ENCODE measurements at places on chromosomes 1 and 21. TPM values are rescaled to one million over a fixed set of nuclear protein-coding genes. Genes with fewer than 3 reads are reported as not detected.

DNA sequence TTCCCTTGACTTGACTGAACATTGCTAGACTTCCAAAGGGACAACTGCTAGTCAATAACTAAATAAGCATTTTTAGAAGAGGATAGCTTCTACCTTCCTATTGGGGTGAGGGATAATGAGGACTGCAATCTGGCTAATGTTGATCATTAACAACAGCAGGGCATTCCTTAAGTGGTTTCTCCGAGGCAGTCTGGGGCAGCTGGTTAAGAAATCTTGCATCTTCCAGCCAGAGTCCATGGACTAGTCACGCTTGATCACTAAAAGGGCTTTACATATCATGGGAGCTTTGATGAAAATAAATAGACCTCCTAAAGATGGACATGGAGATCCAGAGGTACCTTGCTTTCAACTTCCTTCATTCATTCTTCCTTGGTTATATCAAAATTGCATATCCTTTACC lies 329.4 kb upstream of the ESRRG start:
- H3K36me3 ChIP-seq = no peaks in the 10 kb centered on the region
- no peaks in the 10 kb centered on the region for H3K4me1 ChIP-seq
- H3K4me3 ChIP-seq = no peak overlapping the region
- no peaks in the 10 kb centered on the region for H3K27me3 ChIP-seq
- DNase-seq = no peak
- no peak overlapping the region for H3K27ac ChIP-seq

DNA sequence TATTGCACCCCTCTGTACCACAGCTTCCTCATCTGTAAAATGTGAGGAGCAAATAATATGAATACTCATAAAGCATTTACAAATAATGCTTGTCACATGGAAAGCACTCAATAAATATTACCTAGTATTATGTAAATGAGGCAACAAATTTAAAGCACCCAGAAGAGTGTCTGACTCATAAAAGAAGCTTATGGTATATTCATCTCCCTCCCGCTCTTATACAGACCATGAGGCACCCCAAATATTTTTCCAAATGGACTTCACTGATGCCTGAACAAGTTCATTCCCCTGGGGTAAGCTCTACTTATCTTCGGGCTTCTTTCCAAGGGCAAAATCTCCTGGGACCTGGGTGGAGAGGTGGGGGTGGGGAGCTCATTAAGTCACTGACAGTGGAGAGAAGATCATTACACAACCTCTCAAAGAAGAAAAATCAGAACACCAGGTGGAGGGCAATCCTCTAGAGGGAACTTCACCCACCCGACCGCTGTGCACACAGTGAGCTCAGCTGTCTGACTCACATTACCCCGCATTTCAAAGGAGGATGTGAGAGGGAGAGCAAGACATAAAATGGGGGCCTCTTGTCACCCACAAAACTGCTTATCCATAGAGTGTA lies 166.2 kb downstream of the ASTN1 start:
- no peak for DNase-seq
- no peak overlapping the region for H3K4me3 ChIP-seq
- H3K36me3 ChIP-seq = no peaks in the 10 kb centered on the region
- no peak overlapping the region for H3K27ac ChIP-seq
- H3K4me1 ChIP-seq = no peaks in the 10 kb centered on the region
- H3K27me3 ChIP-seq = no peaks in the 10 kb centered on the region

DNA sequence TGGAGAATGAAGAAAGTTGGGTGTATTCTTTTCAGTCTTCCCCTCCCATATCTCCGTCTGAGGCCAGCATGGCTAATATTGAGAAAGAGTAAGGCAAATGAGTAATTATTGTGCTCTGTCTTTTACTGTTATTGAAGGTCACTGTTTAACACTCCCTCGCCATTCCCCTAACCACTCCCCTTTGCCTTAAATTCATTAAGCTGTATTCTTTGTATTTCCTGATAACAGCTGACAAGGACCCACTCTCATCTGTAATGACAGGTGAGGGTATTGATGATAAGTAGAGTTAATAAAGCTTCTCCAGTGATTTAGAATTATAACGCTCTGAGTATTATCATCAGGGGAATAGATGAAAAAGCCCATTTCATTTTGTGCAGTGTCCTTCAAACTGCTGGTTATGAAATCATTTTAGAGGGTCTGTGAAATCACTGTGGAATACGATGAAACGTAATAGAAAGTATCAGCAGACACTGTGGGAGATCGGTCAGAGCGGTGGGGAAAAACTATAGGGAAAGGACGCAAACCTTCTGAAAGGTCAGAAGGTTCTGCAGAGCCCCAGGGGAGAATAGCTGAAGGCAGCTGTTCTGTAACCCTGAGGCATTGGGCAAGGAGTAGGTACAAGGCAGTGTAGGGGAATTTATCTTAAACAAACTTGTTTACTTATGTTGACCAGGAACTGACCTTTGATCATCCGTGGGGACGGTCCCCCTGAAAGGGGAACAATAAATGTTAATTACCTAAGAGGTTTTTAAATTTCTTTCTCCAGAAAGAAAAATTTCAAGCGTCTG lies 46.3 kb upstream of the CACYBP start:
- H3K27ac ChIP-seq = peak overlapping the region; percentile 34
- H3K4me3 ChIP-seq = no peak overlapping the region
- no peaks in the 10 kb centered on the region for H3K36me3 ChIP-seq
- no peak for DNase-seq

DMRTA2 gene
- not detected for total RNA-seq

MATN1 gene
- total RNA-seq = 0.33 TPM

DNA sequence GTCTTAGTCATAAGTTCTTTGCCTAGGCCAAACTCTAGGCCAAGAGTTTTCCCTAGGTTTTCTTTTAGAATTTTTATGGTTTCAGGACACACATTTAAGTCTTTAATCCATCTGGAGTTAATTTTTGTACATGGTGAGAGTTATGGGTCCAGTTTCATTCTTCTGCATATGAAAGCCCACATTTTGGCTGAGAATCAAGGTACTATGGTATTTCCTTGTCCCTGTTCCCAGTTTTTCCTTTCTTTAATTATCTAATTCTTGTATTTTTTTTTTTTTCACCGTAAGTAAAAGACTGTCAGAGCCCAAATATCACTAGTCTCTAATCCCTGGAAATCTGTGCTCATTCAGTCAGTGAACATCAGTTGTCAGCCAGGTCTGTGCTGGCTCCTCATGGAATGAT lies 105.4 kb downstream of the MAP3K21 start:
- H3K4me1 ChIP-seq = no peaks in the 10 kb centered on the region
- no peak overlapping the region for H3K4me3 ChIP-seq
- H3K36me3 ChIP-seq = no peaks in the 10 kb centered on the region
- DNase-seq = no peak

MAP1LC3C gene
- total RNA-seq = 4.8 TPM

- H3K4me3 ChIP-seq = no peak overlapping the region
- H3K4me1 ChIP-seq = no peaks in the 10 kb centered on the region
- DNase-seq = no peak
- no peaks in the 10 kb centered on the region for H3K36me3 ChIP-seq
- no peaks in the 10 kb centered on the region for H3K27me3 ChIP-seq
- H3K27ac ChIP-seq = no peak overlapping the region
Measured at GRCh38 chr1:230286890-230287269, 139.3 kb downstream of the PGBD5 start.

- H3K4me1 ChIP-seq = no peaks in the 10 kb centered on the region
- H3K4me3 ChIP-seq = no peak overlapping the region
- no peak overlapping the region for H3K27ac ChIP-seq
- no peaks in the 10 kb centered on the region for H3K27me3 ChIP-seq
Measured at GRCh38 chr1:196160066-196160795, 448.0 kb downstream of the KCNT2 start.

FGR gene
- 3.4 TPM for total RNA-seq

GRCh38 chr21:45225741-45226327 lies 61.9 kb downstream of the POFUT2 start:
- no peaks in the 10 kb centered on the region for H3K36me3 ChIP-seq
- H3K4me3 ChIP-seq = no peak overlapping the region
- no peak for DNase-seq
- no peaks in the 10 kb centered on the region for H3K27me3 ChIP-seq

TMPRSS15 gene
- total RNA-seq = not detected

DNA sequence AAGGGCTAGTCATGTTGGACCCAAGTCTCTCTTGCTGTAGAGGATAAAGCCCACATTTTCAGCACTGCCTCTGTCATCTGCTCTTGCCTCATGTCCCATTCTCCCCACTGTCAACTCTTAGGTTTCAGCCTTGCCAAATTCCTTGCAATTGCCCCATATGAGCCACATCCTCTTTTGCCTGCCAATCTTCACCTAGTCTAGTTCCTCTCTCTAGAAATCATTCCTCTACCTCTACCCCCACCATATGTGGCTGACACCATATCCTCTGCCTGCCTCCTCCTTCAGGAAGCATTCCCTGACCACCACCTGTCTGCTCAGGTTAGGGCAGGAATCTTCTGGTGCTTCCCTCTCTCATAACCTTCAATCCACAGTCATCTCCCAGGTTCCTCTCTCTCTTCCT lies 38.2 kb downstream of the SLC9A1 start:
- H3K4me1 ChIP-seq = peaks cover 19% of the 10 kb centered on the region
- H3K36me3 ChIP-seq = no peaks in the 10 kb centered on the region
- H3K27me3 ChIP-seq = no peaks in the 10 kb centered on the region
- no peak for DNase-seq

DNA sequence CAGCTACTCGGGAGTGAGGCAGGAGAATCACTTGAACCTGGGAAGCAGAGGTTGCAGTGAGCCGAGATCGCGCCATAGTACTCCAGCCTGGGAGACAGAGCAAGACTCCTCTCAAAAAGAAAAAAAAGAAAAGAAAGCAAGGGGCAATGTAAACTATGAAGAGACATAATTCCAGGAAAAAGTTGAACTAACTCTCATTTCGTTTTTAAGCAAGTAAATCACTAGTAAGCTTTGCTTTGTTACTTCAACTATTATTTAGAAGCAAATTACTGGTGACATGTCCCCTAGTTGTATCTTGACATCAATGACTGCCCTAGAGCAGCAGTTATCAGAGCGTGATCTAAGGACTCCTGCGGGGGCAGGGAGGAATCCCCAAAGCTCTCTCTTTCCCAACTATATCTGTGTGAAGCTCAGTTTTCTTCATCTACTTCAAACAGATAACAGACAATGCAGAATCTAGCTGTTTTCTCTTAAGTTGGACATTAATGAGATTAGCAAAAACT lies 18.7 kb downstream of the CLSTN1 start:
- no peaks in the 10 kb centered on the region for H3K27me3 ChIP-seq
- no peak for DNase-seq
- no peaks in the 10 kb centered on the region for H3K36me3 ChIP-seq
- H3K4me1 ChIP-seq = peaks cover 9% of the 10 kb centered on the region

GRCh38 chr1:206898915-206899431 lies 1.7 kb downstream of the IL24 start:
- no peaks in the 10 kb centered on the region for H3K27me3 ChIP-seq
- no peak overlapping the region for H3K4me3 ChIP-seq
- H3K36me3 ChIP-seq = no peaks in the 10 kb centered on the region
- H3K27ac ChIP-seq = no peak overlapping the region
- peaks cover 8% of the 10 kb centered on the region for H3K4me1 ChIP-seq
- DNase-seq = no peak

DNA sequence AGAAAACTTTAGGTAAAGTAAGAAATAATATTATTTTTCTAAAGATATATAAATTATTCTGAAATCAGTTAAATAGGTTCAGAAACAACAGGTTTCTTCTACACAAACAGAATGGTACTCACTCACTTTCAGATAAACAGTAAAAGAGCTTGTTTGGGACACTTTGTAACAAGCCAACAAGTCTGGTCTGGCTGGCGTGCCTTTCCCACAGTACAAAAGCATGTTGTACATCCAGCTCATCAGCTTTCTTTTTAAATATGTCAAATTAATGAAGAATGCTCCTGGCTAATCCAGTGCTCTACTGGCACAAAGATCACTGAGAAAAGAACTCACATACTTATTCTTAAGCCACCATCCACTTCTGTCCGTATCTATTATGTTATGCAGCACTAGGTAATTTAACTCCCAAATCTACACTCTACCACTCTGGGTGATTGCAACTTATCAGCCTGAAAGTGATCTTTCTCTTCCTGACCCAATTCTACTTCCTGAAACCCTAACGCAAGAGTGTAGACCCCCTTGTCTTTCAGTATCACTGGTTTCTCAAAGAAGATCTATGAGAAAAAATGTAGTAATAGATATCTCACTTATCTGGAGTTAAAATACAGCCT lies 32.6 kb downstream of the TRIT1 start:
- peaks cover under 1% of the 10 kb centered on the region for H3K4me1 ChIP-seq
- no peaks in the 10 kb centered on the region for H3K36me3 ChIP-seq
- H3K4me3 ChIP-seq = no peak overlapping the region
- H3K27ac ChIP-seq = no peak overlapping the region

CFAP107 gene
- total RNA-seq = not detected

GRCh38 chr1:113579256-113580018 lies 179.8 kb downstream of the PHTF1 start:
- H3K4me1 ChIP-seq = no peaks in the 10 kb centered on the region
- H3K27ac ChIP-seq = no peak overlapping the region
- no peaks in the 10 kb centered on the region for H3K27me3 ChIP-seq
- no peaks in the 10 kb centered on the region for H3K36me3 ChIP-seq

KRTAP7-1 gene
- not detected for total RNA-seq

GRCh38 chr1:44602634-44603628 lies 71.3 kb downstream of the TMEM53 start:
- DNase-seq = no peak
- no peaks in the 10 kb centered on the region for H3K27me3 ChIP-seq
- H3K4me1 ChIP-seq = no peaks in the 10 kb centered on the region
- H3K4me3 ChIP-seq = no peak overlapping the region
- H3K27ac ChIP-seq = no peak overlapping the region

- no peaks in the 10 kb centered on the region for H3K36me3 ChIP-seq
- DNase-seq = no peak
- H3K4me3 ChIP-seq = no peak overlapping the region
- peaks cover 6% of the 10 kb centered on the region for H3K4me1 ChIP-seq
- H3K27me3 ChIP-seq = no peaks in the 10 kb centered on the region
Measured at GRCh38 chr1:34868230-34869049, 8.9 kb upstream of the SMIM12 start.

DNA sequence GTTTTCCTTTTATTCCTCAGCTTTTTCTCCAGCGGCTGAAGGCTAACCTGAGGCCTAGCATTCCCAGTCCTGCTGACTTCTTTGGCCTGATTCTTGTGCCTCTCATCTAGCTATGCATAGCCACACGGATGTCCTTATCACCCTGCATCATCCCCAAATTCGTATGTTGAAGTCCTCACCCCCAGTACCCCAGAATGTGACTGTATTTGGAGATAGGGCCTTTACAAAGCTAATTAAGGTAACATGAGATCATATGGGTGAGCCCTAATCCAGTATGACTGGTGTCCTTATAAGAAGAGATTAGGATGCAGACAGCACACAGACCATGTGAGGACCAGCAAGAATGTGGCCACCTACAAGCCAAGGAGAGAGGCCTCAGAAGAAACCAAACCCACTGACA lies 44.6 kb downstream of the CDCP2 start:
- no peaks in the 10 kb centered on the region for H3K36me3 ChIP-seq
- no peak for DNase-seq

DNA sequence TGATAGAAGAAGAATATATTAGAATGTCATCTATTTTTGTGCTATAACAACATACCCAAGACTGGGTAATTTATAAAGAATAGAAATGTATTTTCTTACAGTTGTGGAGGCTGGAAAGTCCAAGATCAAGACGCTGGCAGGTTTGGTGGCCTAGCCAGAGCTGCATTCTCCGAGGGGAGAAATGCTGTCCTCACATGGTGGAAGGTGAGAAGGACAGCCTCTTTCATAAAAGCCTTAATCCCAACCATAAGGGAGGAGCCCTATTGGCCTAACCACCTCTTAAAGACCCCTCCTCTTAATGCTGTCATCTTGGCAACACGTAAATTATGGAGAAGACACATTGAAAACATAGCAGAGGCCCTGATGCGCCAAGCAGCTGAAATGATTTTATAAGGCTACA lies 60.1 kb upstream of the KAZN start:
- H3K27me3 ChIP-seq = no peaks in the 10 kb centered on the region
- no peak overlapping the region for H3K27ac ChIP-seq
- no peaks in the 10 kb centered on the region for H3K36me3 ChIP-seq
- DNase-seq = no peak
